Vagina (tissue), 2 donors: ENCODE measurements at places on chromosomes 4 and X. TPM values are rescaled to one million over a fixed set of nuclear protein-coding genes. Genes with fewer than 3 reads are reported as not detected.

Gene TGIF2LX
- not detected for total RNA-seq

Gene HELT
- not detected for total RNA-seq

Gene EGFL6
- 0.98 TPM for total RNA-seq

Gene MAGEB17
- total RNA-seq: not detected

Gene CRMP1
- 3.4 TPM for total RNA-seq

Gene TCEAL8
- total RNA-seq: 40.3 TPM

DNA sequence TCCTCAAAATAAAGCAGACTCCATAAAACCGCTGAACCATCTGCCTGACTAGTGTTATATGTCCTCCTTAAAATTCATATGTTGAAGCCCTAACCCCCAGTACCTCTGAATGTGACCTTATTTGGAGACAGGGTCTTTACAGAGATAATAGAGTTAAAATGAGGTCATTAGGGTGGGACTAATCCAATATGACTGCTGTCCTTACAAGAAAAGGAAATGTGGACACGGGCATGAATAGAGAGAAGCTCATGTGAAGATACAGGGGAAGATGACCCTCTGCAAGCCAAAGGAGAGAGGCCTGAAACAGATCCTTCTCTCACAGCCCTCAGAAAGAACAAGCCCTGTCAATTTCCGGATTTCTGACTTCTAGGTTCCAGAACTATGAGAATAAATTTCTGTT, 82.0 kb upstream of the KLHL13 start:
- no peak for DNase-seq

DNA sequence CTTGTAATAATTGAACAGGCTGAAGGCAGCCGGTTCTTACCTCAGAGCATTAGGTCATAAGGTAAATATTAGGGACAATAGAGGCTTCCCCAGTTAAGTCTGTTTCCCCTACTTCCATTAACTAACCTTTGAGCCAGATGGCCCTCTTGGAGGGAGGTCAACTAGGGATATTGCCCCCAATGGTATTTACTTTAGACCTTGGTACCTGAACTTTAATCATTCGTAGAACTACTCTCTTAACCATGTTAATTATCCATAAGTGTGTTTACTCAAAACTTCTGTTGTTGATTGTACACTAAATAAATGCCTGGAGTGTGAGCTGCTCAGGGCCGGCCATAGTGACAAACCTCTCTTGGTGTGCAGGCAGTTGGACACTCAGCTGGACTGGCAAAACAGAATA, 1843.5 kb upstream of the AGA start:
- no peak for DNase-seq

DNA sequence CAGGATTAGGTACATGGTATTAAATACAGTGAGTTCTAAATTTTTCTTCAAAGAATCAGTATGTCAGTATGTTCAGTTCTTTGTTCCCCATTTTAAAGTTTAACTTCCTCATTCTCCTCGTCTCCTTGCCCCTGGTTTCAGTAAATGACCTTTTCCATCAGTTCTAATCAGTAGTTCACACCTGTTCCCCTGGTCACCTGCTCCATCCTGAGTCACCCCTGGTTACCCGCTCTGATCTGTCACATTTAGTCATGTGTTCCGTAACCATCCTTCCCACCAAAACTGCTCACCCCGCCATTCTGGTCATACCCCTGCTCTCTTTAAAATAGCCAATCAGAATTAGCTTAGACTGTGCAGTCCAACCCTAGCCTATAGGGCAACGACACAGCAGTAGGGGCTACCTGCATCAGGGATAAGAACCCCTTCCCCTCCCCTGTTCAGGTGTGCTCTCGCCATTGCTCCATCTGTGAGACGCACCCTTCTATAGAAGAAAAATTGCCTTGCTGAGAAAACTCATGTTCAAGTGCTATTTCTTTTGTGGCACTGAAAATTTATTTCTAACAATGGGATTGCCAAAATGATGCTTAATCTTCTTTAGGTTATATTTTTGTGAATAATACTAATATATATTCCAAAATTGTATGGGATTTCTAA, 181.3 kb downstream of the OR13H1 start:
- no peak for DNase-seq

GRCh38 chr4:3234171-3235029, 14.6 kb upstream of the MSANTD1 start:
- DNase-seq: no peak

GRCh38 chrX:2313864-2314640, 186.7 kb downstream of the DHRSX start:
- no peak for DNase-seq

DNA sequence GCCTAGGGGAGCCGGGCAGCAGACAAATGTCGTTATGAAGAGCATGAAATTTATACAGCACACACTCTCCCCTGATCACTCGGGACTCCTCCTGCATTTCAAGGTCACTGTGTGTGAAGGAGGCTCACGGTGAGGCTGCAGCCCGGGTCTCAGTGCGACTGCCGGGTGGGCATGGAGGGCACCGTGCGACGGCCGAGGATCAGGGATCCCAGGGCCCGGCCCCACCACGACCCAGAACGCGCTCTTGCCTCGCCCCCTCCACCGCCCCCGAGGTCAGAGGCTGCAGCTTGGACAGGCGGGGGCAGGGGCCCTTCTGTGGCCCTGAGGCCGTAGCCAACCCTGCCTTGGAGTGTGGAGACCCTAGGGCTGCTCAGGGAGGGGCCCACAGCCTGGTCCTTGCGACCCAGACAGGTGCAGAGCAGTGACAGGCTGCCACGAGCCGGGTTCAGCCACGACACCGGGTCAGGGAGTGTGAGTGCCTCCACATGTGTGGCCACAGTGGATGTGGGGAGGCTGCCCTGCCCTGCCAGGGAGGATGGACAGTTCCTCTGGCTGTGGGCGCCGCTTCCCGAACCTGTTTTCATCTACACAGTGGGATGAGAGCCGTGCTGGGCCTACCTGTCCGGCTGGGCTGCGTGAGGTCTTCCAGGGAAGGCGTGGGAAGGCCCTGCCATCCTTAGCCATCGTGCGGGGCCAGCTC, 89.3 kb upstream of the NKX1-1 start:
- no peak for DNase-seq

GRCh38 chr4:180314972-180315371, 1928.2 kb upstream of the TENM3 start:
- DNase-seq: no peak

- no peak for DNase-seq
Measured at GRCh38 chr4:11436673-11437072, 8.0 kb upstream of the HS3ST1 start.

DNA sequence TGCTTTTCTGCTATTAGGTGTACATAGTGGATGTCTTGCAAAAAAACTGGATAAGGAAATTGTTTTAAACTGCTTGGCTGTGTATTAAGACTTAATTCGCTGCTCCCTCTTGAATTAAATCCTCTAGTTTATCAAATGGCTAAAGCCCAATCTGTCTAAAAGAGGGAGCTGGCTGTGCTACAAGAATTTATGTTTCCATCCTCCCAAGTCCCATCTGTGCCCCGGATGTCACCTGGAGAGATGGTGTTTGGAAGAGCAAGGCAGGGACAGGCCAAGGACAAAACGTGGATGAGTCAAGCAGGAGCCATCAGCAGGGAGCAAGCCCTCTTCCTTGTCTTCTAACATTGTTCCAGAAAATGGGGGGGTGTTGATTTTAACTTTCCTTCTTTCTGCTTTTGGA, 171.3 kb upstream of the LCORL start:
- DNase-seq: no peak

DNA sequence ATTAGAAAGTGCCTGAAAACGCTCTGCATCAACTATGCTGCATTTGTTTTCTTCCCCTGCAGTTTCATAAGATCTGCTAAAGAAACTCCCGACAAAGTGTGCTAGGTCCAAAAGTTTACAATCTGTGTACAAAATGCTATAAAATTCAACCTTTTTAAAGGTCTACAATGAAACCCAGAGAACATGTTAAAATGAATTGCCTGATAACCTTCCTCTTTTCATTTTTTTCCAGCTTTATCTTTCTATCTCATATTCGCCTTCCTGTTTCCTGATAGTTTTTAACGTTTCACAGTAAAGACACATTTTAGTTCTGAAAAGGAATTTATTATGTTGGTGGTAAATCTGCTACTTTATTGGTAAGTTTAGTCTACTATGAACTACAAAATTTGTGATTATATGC, 9.5 kb upstream of the HPGDS start:
- no peak for DNase-seq

- no peak for DNase-seq
Measured at GRCh38 chrX:133454491-133454914, 39.2 kb upstream of the GPC4 start.

GRCh38 chr4:2048831-2049230, 10.3 kb upstream of the NAT8L start:
- no peak for DNase-seq

DNA sequence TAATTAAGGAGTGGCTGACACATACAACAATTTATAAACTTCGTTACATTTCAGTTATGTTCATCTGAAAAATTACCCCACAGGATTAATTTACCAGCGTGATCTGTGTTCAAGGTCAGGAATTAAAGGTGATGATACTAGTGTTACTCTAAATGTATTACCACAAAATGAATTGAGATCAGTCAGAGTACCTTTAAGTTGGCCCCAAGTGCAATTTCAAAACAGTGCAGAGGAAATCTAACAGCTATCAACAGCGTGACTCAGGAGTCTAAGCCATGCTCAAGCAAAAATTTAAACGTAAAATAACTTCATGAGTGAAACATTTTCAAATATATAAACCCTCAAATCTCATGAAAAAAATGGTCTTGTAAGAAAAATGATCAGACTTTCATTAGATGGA, 18.7 kb downstream of the ANTXR2 start:
- DNase-seq: no peak

DNA sequence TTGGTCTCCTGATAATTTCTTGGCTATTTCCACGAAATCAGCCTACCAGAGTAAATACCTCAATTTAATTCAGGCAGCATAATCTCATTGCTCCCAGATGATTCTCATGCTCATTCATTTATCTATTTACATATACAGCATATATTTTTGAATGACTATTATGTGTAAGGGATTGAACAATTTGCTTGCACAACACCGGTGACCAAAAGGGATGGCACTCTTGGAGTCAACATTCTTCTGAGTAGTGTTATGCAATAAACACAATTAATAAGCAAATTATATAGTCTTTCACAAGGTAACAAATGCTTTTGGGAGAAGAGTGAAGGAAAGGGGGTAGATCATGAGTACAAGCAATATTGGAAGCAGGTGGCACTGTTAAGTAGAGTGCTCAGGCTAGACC, 1015.3 kb downstream of the ARAP2 start:
- DNase-seq: no peak

- no peak for DNase-seq
Measured at GRCh38 chrX:23435575-23435974, 100.9 kb downstream of the PTCHD1 start.

DNA sequence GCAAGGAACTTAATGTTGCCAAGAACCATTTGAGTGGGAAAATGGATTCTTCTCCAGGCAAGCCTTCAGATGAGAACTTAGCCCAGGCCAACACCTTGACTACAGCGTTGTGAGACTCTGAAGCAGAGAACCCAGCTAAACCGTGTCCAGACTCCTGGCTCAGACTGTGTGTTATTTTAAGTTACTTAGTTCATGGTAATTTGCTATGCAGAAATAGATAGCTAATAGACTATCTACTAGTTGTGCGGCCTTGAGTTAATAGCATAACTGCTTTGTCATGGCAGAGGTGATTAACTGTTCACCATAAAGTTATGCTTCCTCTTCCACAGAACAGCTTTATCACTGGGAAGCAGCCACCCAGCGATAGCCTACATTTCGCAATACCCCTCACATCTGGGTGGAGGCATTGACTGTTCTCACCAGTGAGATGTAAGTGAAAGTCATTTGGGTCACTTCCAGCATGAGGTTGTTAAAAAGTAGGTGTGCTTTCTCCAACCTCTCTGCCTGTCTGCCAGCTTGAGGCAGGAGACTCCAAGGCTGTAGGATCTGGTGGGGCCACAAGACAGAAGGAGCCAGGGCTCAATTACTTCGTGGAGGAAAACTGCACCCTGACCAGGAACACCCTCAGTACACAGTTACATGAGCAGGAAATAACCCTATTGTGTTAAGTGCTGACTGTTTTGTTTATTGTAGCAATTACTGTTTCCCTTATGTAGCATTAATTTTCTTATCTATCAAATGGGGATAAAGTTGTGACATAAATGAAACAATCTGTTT, 94.2 kb downstream of the GPAT3 start:
- no peak for DNase-seq

GRCh38 chrX:109710181-109710580, 22.9 kb downstream of the ACSL4 start:
- DNase-seq: no peak

DNA sequence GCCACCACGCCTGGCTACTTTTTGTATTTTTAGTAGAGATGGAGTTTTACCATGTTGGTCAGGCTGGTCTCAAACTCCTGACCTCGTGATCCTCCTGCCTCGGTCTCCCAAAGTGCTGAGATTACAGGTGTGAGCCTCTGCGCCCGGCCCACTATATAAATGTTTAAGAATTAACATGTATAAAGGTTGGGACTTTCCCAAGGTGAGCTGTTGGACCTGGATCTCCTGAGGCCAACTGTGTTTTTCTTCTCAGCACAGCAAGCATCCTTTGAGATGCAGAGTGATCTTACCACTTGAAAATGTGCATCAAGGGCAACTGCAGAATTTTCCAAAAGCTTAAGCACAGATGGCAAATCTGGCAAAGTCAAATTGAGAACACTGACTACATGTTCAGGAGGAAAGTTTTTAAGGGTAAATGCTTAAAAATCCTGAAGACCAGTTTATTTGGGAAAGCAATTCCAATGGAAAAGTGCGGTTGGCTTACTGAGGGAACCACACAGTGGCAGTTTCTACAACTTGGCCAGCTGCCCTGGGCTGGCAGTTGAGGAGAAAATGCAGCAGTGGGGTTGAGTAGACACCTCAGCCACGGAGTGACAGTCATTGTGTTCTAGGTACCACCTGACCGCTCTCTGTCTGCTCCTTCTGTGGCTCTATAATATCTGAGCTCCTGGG, 168.9 kb downstream of the CBR4 start:
- no peak for DNase-seq

DNA sequence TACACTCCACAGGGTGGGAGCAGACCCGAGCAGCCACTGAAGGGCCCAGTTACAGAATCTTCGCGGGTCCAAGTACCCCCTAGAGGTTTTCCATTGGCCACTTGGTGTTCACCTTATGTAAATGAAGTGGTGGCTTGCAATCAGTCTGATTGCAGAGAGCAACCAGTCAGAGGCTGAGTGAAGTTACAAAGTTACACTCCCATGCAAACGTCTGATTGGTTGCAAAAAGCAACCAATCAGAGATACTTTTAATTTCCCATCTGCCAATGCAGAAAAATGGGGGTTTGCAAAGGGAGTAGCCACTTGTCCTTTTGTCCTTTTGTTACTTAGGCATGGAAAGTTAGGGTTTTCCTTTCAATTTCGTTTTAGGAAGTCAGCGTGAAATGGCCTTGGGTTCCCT, 27.0 kb upstream of the NKAP start:
- no peak for DNase-seq
